ENCODE measurements at places on chromosomes 6 and 20.

GRCh38 chr6:27669295-27669623, 196.4 kb upstream of the ZNF184 start:
- peak; percentile 37 for DNase-seq

GRCh38 chr6:35718375-35718736, 18.5 kb upstream of the ARMC12 start:
- no peak for DNase-seq

DNA sequence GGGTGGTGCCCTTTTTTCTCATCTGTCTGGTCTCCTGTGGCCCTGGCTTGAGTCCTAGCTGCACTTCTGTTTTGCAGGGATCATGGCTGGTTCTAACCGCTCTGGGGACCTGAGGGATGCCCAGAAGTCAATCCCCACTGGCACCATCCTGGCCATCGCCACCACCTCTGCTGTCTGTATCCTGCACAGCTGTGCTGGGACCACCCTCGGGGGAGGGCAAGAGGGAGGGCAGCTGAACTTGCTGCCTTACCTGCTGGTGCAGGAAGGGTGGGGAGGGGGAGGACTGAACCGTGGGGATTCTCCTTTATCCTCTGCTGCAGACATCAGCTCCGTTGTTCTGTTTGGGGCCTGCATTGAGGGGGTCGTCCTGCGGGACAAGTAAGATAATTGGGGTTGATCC, 14.5 kb downstream of the SLC12A5 start:
- DNase-seq = no peak

DNA sequence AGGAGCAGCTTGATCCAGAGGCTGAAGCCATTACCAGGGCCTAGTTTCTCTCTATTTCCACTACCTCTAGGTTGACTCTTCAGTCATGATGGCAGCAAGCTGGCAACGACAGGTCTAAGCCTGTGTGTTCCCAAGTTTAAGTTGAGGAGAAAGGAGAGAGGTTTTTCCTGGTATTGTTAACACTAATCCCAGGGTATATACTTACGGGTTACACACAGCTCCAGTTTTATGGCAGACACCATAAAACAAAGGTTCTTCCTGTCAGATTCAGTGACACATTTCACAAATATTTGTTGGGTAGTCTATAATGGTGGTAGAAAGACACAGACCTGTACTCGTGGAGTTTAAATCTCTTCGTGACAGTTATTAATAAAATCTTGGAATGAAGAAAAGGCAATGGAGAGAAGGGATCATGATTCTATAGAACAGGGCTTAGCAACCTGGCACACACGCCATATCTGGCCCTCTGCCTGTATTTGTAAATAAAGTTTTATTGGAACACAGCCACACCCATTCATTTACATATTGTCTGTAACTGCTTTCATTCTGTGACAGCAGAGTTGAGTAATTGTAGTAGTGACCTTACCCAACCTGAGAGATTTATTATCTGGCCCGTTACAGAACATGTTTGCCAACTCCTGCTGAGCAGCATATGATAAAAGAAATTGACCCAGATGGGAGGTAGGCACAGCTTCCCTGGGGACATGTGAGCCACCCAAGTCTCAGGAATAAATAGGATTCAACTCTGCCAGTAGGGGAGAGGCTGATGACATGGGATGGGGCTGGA, 323.3 kb downstream of the CDH4 start:
- DNase-seq = no peak

DNA sequence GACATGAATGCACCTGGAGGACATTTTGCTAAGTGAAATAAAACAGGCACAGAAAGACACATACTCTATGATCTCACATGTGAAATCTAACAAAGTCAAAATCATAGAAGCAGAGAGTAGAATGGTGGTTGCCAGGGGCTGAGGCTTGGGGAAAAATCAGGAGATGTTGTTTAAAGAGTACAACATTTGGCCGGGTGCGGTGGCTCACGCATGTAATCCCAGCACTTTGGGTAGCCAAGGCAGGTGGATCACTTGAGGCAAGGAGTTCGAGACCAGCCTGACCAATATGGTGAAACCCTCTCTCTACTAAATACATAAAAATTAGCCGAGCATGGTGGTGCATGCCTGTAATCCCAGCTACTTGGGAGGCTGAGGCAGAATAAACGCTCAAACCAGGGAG, 26.0 kb upstream of the LOC128125822 start:
- DNase-seq = no peak

DNA sequence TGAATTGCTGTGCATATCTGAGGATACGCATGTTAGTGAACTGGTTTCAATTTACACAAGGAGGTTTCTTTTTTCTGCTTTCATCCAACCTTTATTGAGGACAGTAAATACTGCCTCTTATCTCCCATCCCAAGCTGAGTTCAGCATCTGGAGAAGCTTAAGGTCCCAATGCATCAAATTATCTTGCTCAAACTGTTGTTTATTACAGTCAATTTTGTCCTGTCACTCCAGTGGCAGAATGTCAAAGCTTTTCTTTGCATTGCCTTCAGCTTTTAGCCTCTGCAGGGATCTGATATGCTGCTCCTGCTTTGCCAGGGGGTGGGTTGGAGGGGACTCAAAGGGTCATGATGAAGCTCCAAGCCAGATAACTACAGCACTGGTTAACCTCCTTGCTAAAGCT, 435.4 kb upstream of the SOX4 start:
- no peak for DNase-seq

DNA sequence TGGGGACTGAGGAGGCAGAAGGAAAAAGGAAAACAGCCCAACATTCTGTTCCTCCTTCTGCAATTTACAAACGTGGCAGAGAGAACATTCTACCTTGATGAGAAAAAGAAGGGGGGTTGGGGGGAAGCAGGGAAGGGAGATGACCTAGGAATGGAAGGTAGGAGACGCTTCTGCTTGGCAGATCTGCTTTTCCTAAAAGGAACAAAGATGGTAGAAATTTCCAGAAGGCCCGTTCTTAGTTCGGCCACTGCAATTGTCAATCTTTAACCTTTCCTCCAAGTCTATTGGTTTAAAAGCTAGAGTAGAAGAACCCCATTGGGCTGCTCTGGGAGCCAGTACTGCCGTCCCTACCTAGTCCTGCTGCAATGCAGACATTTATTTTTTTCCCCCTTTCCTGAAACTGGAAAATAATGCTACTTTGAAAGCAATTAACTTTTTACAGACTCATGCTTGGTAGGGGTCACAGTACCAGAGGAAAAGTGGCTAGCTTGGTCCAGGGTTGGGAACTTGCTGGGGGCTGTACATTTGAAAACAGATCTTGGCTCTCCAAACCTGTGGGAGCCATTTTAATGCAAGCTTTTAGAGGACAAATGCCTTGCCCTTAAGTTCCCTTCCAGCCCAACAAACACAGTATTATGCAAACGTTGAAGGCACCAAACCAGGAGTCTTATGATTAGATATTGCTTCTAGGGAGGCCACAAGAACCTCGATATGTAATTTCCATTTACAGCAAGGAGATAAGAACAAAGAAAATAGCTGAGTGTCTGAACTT, 2.6 kb downstream of the ZMYND8 start:
- DNase-seq = peak; percentile 60

GRCh38 chr6:45415788-45416518, 38.2 kb upstream of the SUPT3H start:
- DNase-seq = no peak

- peak; percentile 28 for DNase-seq
These were observed 157.4 kb downstream of the OGFRL1 start for GRCh38 chr6:71446057-71446456.

- DNase-seq = peak; percentile 98
These were observed 19.3 kb upstream of the RNF146 start for GRCh38 chr6:127247114-127248096.

DNA sequence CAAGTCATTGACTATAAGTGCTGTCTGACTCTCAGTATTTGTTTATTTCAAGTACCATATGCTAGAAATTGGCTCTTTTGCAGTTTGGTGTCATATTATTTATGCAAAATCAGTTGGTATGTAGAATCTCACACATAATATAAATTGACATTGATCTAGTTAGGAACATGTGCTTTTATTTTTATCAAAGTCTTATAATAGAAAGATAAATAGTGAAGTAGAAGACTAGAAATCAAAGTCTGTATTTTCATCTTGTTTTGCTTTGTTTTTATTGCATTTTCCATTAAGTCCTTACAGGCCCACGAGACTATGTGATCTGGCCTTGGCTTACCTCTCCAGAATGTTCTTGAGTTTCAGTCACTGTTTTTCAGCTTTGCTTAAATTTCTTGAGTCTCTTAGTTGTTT, 300.3 kb downstream of the LAMA2 start:
- no peak for DNase-seq

DNA sequence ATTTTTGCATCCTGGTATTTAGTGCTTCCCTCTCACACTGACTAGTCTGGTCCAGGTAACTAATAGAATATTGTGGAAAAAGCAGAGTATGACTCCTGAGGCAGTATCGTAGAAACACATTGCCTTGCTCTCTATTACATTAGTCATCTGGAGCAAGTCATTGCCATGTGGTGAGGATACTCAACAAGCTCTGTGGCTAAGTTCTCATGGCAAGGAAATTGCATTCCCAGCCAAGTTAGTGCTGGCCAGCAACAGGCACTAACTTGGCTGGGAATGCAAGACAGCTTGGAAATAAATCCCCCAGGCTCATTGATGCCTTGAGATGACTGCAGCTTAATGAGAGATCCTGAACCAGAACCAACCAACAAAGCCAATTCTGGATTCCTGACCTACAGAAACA, 39.7 kb upstream of the HTR1B start:
- DNase-seq = no peak

- DNase-seq = no peak
These were observed 31.4 kb downstream of the EDN3 start for GRCh38 chr20:59331721-59332329.

DNA sequence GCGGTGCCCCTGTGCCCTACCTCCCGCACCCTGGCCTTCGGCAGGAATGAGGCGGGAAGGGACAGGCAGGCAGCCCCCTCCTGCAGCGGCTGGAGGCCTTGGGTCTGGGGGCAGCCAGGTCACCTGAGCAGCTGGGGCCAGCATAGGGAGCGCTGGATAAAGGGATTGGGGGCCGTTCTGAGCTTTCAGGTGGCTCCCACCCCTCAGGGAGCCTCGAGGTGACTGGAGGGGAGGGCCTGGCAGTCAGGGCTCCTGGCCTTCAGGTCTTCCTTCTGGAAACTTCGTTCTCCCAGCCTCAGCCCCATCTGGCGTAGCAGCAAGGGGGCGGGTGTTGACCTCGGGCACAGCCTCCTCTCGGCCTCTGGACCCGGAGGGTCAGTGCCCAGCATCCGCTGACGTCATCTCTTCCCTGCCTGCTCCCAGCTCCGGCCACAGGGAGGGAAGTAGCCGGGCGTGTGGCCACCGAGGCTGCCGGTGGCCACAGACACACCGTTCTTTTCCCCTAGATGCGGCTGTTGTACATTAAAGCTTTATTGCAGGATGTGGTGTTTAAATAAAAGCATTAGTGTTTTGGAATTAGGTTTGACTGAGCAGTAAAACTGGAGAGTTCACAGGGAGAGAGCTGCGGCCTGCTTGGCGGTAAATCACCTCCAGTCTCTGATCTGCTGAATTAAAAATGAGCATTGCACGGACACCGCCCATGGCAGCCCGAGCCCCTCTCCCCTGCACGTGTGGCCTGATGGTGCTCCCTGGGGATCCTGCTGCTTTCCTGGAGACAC, 80.0 kb upstream of the GATA5 start:
- DNase-seq = no peak

GRCh38 chr6:169321546-169321945, 67.9 kb upstream of the THBS2 start:
- DNase-seq = no peak

DNA sequence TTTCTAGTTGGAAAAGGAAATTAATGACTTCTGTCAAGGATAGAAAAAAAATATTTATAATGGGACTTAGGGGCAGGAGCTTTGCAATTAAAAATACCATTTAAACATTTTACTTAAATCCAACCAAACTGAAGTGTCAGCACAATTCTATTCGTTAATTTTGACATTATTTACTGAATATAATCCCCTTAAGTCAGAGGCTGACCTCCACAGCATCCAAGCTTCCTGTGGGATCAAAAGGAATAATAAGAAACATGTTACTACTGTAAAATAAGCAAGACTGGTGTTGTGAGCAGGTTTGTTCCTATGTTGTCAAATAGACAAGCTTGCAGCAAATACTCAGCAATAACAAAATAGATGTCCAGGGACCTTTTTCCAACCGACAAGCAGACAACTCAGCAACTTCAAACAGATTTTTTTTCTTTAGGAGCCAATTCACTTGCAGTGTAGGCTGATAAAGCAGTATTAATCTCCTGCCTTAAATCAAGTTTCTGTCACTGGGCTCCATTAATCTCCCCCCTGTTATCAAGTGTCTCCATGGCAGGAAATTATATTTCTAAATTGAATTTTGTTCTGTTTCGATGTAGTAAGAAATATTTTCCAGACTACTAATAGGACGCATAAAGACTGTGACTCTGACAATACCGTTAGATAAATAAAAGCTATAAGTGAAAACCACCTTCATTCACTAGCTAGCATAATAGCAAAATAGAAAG, 157.4 kb downstream of the HACE1 start:
- peak; percentile 59 for DNase-seq

GRCh38 chr6:72826037-72826436, 204.2 kb downstream of the KCNQ5 start:
- no peak for DNase-seq

DNA sequence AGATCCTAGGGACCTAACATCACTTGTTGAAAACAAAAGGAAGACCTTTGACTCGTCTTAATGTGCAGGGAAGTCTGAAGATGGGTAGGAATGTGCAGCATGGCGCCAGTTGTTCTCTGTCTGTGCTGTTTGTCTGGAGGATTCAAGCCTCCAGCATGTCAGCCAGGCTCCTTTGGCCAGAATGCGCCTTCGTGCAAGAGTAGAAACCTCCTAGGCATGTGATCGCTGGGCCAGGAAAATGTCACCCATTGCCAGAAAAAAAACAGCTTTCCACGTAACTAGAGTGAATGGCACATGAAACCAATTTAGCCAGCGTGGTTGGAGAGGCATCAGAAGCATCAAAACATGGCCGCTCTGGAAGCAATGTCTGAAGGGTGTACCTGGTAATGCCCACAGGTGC, 132.7 kb downstream of the EDN1 start:
- no peak for DNase-seq

DNA sequence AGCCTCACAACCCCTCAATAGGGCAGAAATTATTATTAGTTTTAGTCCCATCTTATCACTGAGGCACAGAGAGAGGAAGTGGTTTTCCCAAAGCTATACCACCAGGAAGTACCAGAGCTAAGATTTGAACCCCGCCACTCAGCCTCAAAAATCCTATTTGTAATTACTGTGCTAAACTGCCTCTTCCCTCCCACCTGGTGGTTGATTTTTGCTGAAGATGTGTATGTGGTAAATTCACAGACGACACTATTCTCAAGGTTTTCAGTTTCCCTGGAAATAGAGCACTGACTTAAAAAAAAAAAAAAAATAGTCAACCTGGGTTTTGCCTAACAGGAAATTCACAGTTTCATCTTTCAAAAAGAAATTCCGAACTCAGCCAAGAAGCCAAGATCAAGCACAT, 57.9 kb downstream of the TSHZ2 start:
- DNase-seq = no peak

- peak; percentile 97 for DNase-seq
These were observed 24.3 kb upstream of the SCRT2 start for GRCh38 chr20:699811-700338.

GRCh38 chr6:64932486-64932885, 774.5 kb downstream of the EYS start:
- no peak for DNase-seq

All from G401 (cell line).